Stimulated activated CD8-positive, alpha-beta memory T cell treated with anti-CD3 and anti-CD28 coated beads, Interleukin-7, amount 100 ng/mL, for 48 hours (primary cell): ENCODE measurements at places on chromosomes 6 and 20.

- no peak for DNase-seq
These were observed 118.2 kb downstream of the PACRG start for GRCh38 chr6:162845972-162846371.

GRCh38 chr6:35035481-35036030 lies 105.6 kb downstream of the TCP11 start:
- no peak for DNase-seq

GRCh38 chr6:90272895-90273294 lies 23.7 kb downstream of the BACH2 start:
- DNase-seq = no peak

- no peak for DNase-seq
These were observed 84.9 kb upstream of the TMEM181 start for GRCh38 chr6:158474961-158475343.

- DNase-seq = no peak
These were observed 25.4 kb downstream of the ANKEF1 start for GRCh38 chr20:10060226-10060625.

DNA sequence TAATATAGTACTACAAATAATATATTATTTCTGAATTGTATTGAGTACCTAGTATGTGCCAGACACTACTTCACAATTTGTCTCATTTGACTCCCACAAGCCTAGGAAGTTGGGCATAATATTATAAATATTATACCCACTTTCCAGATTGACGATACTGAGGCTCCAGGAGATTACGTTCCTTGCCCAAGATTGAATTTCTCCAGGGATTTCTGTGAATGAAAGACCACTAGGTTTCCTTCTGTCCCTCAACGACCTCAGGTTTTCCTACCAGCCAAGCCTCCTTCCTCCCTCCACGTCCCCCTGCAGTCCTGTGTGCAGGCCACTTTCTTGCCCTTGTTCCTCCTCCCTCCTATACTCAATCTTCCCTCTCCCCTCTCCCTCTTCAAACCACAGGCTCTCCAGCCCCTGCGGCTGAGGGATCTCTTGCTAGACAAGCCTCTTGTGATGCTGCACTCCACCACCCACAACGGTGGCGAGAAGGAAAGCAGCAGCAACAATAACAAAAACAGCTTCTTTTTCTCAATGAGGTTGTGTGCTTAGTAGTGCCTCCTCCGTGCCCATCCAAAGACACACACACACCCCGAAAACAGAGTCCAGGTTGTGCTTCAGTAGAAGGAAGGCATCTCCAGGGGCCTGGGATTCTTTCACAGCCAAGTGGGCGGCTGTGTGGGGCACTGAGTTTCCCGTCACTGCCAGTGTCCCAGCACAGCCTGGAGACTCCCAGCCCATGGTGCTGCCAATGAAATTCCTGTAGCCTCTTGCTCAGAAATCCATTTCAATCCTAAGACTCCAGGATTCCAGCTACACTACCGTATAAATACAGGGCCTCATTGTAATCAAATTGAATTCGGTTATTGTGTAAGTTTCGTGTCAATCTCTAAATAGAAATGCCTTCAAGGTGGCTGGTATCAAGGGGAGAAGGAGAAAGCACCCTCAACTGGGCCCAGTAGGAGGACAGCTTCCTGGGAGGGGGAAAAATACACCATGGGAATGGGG lies 94.4 kb downstream of the NCR2 start:
- DNase-seq = no peak

- no peak for DNase-seq
These were observed 38.2 kb downstream of the ATRN start for GRCh38 chr20:3509064-3509463.

GRCh38 chr20:60254901-60255411 lies 296.7 kb downstream of the CDH26 start:
- DNase-seq = no peak

DNA sequence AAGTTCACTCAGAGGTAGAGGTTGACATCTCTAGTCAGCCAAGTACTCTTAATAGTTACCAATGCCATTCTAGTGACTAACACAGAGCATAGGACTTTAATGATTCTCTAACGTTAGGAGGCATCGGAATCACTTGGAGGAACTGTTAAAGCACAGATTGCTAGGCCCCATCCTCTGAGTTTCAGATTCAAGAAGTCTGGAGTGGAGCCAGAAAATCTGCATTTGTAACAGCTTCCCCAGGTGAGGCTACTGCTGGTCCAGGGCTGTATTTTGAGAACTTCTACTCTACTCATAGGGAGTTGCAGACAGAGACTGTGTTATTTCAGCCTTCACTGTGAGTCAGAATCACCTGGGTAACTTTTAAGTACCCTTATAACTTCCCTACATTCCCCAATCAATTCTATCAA lies 5.7 kb downstream of the LMBRD1 start:
- no peak for DNase-seq

DNA sequence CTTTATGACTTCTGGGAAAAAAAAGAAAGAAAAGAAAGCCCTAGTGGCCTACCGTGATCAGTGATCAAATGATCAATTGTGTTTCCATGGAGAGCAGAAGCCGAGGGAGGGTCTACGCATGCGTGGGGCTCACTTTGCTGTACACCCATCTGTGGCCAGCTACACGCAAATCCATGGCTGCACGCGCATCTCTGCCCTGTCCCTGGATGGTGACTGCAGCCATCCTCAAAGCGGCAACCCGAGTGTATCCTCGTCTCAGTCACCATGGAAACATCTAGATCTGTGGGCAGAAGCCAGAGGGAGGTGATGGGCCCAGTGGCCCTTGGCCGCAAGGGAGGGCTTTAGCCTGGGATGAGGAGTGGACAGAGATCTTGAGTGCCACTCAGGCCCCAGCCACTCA lies 785 bp upstream of the ULBP3 start:
- no peak for DNase-seq

DNA sequence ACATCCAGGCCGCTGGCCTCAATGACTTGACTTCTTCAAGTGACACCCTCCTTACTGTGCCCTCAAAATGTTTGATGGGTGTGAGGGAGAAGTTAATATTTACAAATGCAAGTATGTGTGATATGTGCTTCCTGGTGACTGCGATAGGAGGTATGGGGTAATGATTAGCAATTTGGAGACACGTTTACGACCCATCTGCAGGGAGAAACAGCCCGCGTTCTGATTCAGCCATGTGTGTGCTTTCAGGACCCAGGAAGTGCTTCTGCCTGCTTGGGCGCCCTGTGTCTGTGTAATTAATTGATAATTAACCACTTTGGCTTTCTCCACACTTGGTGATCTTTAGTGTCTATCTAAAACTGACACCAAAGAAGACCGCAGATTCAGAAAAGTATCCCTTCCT lies 25.0 kb downstream of the SIRPA start:
- no peak for DNase-seq

DNA sequence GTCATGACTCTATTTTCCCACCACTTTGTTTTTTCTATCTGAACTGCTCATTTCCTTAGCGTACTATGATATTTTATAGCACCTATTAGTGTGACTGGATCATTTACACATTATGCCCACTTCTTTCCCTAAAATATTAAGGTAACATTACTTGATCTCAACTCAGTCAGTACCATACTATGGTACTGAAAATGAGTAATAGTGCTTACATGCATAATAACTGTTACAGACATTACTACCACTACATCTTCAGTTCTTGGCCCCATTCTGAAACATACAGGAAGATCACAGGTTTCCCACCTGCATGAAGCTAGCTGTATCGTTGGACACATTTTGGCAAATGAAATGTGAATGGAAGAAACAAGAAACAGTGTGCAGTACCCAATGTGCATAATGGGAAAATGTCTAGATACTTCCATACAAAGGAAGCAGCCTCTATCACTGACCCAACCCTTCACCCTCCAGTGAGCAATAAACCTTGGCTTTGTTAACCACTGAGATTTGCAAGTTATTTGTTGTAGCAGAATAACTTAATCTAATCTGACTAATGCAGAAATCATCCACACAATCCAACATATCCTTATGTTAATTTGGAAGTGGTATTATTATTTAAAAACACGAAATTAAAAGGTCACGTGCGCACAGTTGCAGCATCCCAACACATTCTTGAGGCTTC lies 108.6 kb upstream of the DOK5 start:
- DNase-seq = no peak

DNA sequence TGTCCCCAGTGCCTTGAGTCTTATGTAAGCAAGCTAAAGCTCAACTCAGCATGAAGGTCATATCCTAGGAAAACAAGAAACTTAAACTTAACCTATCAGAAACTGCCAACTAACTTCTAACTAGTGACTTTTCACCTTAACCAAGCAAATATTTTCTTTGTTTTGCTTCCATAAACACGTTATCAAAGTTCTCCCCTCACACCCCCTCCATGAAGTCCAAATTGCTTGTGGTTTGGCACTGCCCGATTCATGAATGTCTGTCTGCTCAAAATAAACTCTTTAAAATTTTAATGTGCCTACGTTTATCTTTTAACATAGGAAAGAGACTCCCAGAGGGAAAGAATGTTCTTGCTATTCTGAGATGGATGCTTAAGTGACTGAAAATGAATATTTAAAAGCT lies 34.9 kb downstream of the GSTA2 start:
- no peak for DNase-seq

- no peak for DNase-seq
These were observed 19.3 kb upstream of the LY86 start for GRCh38 chr6:6569096-6569810.

GRCh38 chr6:113879186-113880096 lies 22.3 kb downstream of the MARCKS start:
- no peak for DNase-seq

DNA sequence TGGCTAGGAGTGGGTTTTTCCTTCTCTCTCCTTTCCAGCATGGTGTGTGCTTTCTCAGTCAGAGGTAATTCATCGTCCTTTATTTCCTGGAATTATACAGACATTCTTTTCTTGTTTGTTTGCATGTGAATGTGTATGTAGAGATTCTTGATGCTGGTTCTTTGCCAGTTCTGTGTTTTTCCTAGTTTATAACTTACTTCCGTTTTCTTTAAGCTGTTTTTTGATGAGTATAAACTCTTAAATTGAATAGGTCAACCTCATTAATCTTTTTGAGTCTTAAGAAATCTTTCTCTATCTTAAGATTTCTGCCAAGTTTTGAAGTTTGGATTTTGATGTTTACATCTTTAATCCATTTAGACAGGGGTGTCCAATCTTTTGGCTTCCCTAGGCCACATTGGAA lies 38.7 kb downstream of the IGF2R start:
- DNase-seq = no peak

DNA sequence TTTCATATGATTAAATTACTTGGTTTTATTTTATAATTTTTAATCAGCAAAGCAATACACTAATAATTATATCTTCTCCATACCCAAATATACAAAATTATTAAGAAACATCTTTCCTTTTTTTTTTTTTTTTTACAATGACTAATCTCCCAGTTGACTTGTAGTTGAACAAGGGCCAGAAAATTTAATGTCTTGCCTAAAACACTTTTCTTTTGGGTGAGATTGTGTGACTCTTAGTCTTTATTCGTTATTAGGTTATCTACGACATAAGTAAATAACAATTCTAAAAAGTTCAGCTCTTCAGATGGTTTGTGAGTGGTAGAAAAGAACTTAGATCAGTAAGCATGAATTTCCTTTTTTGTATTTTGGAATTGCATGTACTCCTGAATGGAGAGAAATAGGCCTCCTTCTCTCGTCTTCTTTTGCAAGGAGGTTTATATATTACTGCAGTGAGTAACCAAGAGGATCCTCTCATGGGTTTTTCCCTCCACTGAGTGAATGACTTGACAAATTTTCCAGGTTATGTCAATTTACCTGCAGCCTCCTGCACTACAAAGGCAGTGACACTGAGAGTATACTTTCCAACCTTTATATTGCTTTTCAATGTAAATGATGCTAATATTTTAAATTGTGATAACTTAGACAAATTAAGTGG lies 364.5 kb upstream of the CITED2 start:
- DNase-seq = no peak

DNA sequence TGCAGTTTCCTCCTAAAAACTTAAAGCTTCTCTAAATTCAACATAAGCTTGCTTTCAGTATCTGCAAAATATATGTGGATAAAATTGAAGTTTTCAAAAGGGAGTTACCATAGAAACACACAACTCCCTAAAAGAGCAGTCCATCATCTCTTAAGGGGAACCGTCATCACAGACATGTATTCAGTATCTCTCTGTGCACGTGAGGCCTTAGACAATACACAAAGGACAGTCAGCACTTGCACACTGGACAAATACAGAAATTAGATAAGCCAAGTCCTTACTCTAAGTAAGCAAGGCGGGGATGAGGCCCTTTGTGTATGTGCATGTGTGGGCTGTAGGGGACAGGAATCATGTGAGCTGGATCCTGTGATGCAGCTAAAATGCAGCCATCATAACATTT lies 136.6 kb downstream of the BACH2 start:
- DNase-seq = no peak

DNA sequence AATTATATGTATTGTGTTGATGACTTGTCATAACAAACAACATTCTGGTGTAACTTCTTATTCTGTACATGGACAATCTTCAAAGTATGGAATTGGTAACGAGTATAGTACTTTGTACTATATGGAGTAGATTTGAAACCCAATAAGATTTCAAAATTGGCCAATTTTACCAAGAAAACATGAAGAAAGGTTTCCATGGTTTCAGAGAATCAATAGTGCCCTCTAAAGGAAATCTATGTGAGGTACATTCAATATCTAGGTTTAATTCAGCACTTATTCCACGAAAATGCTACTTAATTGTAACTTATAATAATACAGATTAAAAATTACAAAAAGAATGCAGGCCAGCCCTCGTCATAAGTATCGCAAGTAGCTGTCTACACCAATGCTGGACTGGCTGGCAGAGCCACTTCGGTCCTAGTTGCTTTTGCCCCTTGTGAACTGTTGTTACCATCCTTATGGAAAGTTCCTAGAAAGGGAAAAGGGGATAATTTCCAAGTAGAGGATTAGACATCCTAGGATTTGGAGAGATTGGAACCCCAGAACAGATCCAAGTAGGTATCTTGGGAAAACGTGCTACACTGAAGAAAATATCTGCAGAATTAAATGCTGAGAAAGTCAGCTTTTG lies 70.9 kb downstream of the LCA5 start:
- no peak for DNase-seq

- DNase-seq = no peak
These were observed 1.1 kb downstream of the ABRACL start for GRCh38 chr6:139029470-139030227.

- no peak for DNase-seq
These were observed 8.9 kb upstream of the TAAR5 start for GRCh38 chr6:132598473-132598872.

DNA sequence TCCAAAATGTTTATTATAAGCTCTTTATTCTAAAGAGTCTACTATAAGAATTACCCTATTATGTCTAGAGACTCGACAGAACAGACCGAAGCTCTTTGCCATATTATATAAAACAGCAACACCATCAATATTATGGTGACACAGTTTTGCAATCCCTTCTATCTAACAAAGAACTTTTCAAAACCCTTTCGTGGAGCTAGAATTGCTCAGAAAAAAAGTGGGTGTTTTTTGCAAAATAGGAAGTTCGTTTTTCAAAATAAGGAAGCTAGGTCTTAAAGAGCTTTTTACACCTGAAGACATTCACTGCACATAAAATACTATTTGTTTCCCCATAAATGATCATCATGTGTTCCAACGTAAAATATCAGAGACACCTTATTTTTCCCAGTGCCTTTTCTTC lies 240.0 kb downstream of the FOXC1 start:
- DNase-seq = no peak

GRCh38 chr6:22146931-22147701 lies 149.7 kb downstream of the PRL start:
- no peak for DNase-seq
